ENCODE measurements at places on chromosomes 1 and 21. TPM values are rescaled to one million over a fixed set of nuclear protein-coding genes. Genes with fewer than 3 reads are reported as not detected.

SGIP1 gene
- 0.07 TPM for total RNA-seq

PKP1 gene
- total RNA-seq: not detected

CLDN19 gene
- total RNA-seq: not detected

RAB3B gene
- total RNA-seq: 0.12 TPM

HMCN1 gene
- total RNA-seq: not detected

TAL1 gene
- total RNA-seq: not detected

LHX8 gene
- not detected for total RNA-seq

ZSWIM5 gene
- total RNA-seq: 0.26 TPM

C1orf185 gene
- total RNA-seq: not detected

S100A1 gene
- not detected for total RNA-seq

GIPC2 gene
- total RNA-seq: 0.31 TPM

PLD5 gene
- total RNA-seq: not detected

BSND gene
- total RNA-seq: not detected

S100A9 gene
- total RNA-seq: 1.7 TPM

ADAMTS5 gene
- total RNA-seq: not detected

SCP2 gene
- 79.2 TPM for total RNA-seq

RNU1-3 gene
- 1,386 TPM for total RNA-seq

ABCB10 gene
- 18.9 TPM for total RNA-seq

ITLN1 gene
- total RNA-seq: not detected

PTCH2 gene
- 0.94 TPM for total RNA-seq

ASAP3 gene
- 0.76 TPM for total RNA-seq

BLACAT1 gene
- total RNA-seq: 0.14 TPM

ZBTB8B gene
- not detected for total RNA-seq

LCE1D gene
- total RNA-seq: not detected

ST6GALNAC3 gene
- 2.8 TPM for total RNA-seq

OR2T12 gene
- total RNA-seq: not detected

ANKRD35 gene
- total RNA-seq: 0.19 TPM

TMEM52 gene
- total RNA-seq: 0.99 TPM

PKN2 gene
- 17.2 TPM for total RNA-seq

CELA3A gene
- total RNA-seq: not detected

SLFNL1 gene
- total RNA-seq: 0.12 TPM
